ENCODE measurements at places on chromosomes 4 and X. TPM values are rescaled to one million over a fixed set of nuclear protein-coding genes. Genes with fewer than 3 reads are reported as not detected.

The PIGA gene
- total RNA-seq: 9.3 TPM

The NUDT11 gene
- 7.3 TPM for total RNA-seq

The STARD8 gene
- 3.2 TPM for total RNA-seq

The TKTL1 gene
- total RNA-seq: not detected

The ARMCX4 gene
- 3.7 TPM for total RNA-seq

The CLTRN gene
- total RNA-seq: under 0.01 TPM

The LIMCH1 gene
- 58.1 TPM for total RNA-seq

The BST1 gene
- total RNA-seq: 15.4 TPM

The YY2 gene
- 1.6 TPM for total RNA-seq

The GAGE2A gene
- total RNA-seq: not detected

The FAM47E gene
- total RNA-seq: 0.66 TPM

The CFAP99 gene
- 0.12 TPM for total RNA-seq

The RPS6KA6 gene
- total RNA-seq: 1.3 TPM

The C4orf36 gene
- total RNA-seq: 0.31 TPM

The UGT2B15 gene
- not detected for total RNA-seq

The ARHGAP36 gene
- not detected for total RNA-seq

The FAM9B gene
- not detected for total RNA-seq

The ZCCHC18 gene
- total RNA-seq: 0.26 TPM

The IBSP gene
- not detected for total RNA-seq

The VCX2 gene
- total RNA-seq: not detected

The TAF7L gene
- 0.26 TPM for total RNA-seq

The CYTL1 gene
- total RNA-seq: 41.5 TPM

The UGT2B17 gene
- total RNA-seq: not detected

The RAB40A gene
- 0.12 TPM for total RNA-seq

The RNF212 gene
- total RNA-seq: 0.53 TPM

The DNAAF6 gene
- not detected for total RNA-seq

The CHRDL1 gene
- total RNA-seq: not detected

The PNMA3 gene
- 0.06 TPM for total RNA-seq

The PABPC5 gene
- 1.8 TPM for total RNA-seq

The CDKL2 gene
- total RNA-seq: 0.44 TPM

The C4orf54 gene
- total RNA-seq: not detected

The CC2D2A gene
- 29.5 TPM for total RNA-seq

The GNL3L gene
- total RNA-seq: 31.4 TPM

The EXOC1L gene
- not detected for total RNA-seq

The GRXCR1 gene
- total RNA-seq: not detected

The RAB9B gene
- 0.66 TPM for total RNA-seq

The PTCHD1 gene
- total RNA-seq: 0.31 TPM

The CSAG3 gene
- not detected for total RNA-seq

The NUP62CL gene
- total RNA-seq: not detected

The ZMAT1 gene
- total RNA-seq: 1.7 TPM

The SAGE1 gene
- total RNA-seq: not detected

The CT47B1 gene
- not detected for total RNA-seq

The ATP6AP2 gene
- total RNA-seq: 163 TPM

The EGF gene
- 0.13 TPM for total RNA-seq

Measured in aortic smooth muscle cell (primary cell).